Tibial nerve (tissue), 4 donors: ENCODE measurements at places on chromosomes 2 and 18. TPM values are rescaled to one million over a fixed set of nuclear protein-coding genes. Genes with fewer than 3 reads are reported as not detected.

ST6GAL2 gene
- total RNA-seq, result not detected

RSAD2 gene
- total RNA-seq, result 6.3 TPM

HOXD8 gene
- 12.6 TPM for total RNA-seq

IAH1 gene
- 55.1 TPM for total RNA-seq

ANKRD39 gene
- 23.4 TPM for total RNA-seq

SULT1C4 gene
- total RNA-seq, result 3.7 TPM

GPR39 gene
- 1.8 TPM for total RNA-seq

PCARE gene
- 0.30 TPM for total RNA-seq

TSPYL6 gene
- total RNA-seq, result 0.21 TPM

GRCh38 chr18:33583901-33584300, 5.9 kb downstream of the ASXL3 start:
- no peak for DNase-seq

DNA sequence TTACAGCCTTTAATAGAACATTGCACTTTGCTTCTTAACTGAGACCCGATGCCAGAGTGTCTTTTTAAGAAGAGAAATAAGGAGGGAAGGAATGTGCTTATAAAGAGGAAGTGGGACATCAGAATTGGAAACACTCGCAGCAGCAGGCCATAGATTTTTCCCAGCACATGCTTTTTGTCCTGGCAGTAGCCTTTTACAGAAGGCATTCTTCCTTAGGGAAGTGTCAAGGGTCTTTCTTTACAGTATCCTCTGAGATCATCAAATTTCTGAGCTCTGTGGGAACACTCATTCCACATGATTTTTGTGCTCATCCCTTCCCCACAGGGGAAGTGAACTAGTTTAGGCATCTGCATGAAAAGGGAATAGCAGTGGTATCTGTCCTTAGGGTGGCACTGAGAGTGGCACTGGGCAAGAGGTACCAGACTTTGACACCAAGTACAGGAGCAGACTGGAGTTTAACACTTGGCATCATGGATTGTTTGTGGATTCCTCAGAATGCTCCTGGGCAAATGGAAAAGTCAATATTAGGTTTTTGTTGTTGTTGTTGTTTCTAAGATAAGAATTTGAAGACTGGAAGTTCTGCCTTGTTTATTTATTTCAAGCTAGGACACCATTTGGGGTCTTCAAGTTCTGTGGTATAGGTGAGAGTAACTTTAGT, 4.1 kb downstream of the MYO1B start:
- DNase-seq, result no peak

DNA sequence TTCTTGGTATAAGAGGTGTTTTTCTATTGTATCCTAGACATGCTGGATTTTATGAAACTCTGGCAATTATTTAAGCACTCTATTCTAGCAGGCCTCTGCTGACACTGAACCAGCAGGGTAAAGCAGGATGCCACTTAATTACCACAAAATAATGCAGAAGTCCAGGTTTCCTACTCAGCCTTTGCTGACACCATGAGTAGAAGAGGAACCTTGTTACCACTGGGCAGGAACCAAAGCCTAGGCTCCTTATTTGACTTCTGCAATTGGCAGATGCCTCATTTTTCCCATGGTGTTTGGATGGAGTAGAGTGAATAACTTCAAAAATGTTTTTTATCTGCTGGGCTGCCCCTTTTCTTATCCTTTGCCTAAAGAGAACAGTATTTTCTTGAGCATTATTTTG, 60.8 kb downstream of the THNSL2 start:
- DNase-seq, result no peak

DNA sequence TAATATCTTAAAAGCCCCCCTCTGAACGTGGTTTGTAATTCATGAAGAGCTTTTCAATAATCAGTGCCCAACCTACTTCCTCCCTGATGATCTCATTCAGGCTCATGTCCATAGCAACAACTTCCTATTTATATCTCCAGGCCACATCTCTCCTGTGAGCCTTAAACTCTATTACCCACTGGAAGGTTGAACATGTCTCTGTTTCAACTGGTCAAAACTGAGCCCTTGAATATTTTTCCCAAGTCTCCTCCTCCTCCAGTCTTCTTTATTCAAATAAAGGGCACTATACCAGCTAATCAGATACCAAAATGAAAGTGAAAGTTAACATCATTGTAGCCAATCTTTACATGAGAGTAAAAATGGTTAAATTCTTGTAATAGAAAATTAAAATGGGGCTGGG, 63.7 kb upstream of the ITGA4 start:
- DNase-seq, result no peak

GRCh38 chr2:229514273-229514895, 200.0 kb downstream of the DNER start:
- no peak for DNase-seq

- DNase-seq, result no peak
Observed at GRCh38 chr2:222613715-222614331, 42.1 kb downstream of the FARSB start.

GRCh38 chr2:233079473-233079877, 19.3 kb downstream of the INPP5D start:
- no peak for DNase-seq

DNA sequence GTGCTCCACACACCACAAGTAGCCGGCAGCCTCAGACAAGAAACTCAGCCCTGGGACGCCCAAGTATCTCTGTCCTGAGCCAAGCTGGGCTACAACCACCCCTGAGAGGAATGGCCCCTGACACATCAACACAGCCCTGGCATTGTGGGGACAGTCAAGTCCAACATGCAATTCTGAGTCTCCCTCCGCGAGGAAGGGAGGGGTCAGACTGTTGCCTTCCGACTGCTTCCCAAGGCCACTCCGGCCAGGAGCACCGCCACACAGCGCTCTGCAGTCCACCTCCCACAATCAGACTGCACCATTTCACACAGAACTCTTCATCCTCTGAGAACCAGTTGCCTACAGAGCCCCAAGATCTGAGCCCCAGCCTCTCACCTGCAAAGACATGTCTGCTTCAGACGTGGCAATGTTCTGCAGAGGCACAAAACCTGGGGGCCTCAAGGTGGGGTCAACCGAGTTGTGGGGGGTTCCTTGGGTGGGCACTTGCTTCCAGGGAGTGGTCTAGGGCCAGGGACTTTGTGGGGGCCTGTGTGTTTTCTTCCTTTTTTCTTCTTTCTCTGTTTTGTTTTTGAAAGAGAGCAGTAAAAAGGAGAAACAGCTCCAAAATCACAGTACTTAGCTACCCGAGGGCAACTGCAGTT, 76.7 kb upstream of the SALL3 start:
- no peak for DNase-seq

- no peak for DNase-seq
Observed at GRCh38 chr2:209138079-209138478, 285.8 kb upstream of the MAP2 start.

GRCh38 chr2:2642906-2643890, 312.1 kb upstream of the MYT1L start:
- no peak for DNase-seq

DNA sequence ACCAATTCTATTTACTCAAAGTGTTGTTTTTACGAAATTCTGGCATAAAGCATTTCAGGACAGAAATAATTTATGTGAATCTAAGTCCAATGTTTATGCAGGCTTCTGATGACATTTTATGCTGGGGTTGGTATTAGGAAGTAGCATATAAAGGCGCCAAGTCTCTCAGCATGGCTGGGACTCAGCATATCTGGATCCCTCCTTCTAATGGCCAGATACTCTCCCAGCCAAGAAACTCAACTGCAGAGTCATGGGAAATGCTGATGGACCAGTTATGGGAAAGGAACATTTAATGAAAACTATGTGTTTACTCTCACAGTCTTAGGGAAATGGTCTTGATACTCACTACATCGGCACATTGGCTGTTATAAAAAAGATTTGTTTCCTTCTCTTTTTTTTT, 392.2 kb downstream of the ARHGAP15 start:
- DNase-seq, result no peak
